ENCODE measurements at places on chromosomes 1 and 21.

GRCh38 chr1:14094611-14095400, 394.8 kb downstream of the PRDM2 start:
- peak; percentile 24 for DNase-seq

- DNase-seq: no peak
Measured at GRCh38 chr1:87219626-87220025, 109.1 kb upstream of the LMO4 start.

GRCh38 chr1:15286452-15286851, 39.4 kb downstream of the FHAD1 start:
- DNase-seq: no peak

- no peak for DNase-seq
Measured at GRCh38 chr1:19445417-19446342, 39.7 kb downstream of the CAPZB start.

DNA sequence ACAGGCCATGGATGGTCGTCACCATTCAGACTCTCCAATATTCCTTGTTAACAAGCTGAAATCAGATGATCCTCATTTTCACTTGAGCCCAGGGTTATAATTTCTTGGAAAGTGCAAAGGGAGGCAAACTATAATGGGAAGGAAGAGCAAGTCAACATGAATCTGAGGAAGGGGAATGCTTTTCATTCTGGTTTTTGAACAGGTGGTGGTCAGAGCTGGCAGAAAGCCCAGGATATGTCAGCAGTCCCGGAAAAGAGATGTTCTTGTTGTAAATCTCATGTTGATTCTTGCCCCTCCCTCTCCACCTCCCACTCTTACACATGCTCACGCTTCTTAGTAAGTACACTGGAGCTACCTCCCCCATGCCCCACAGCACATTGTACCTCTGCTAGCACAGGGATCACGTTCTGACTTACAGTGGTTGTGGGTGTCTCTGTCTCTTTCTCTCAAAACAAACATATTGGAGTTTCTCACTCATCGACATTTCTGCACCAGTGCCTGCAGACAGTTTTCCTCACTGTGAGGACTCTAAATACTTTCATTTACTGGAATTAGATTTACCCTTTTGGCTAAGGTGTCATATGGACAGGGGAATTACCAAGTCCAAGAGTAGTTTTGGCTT, 77.6 kb downstream of the XCL2 start:
- DNase-seq: no peak

All from HS-27A (cell line).